ENCODE measurements at places on chromosomes 6 and 20.

- no peak for DNase-seq
Observed at GRCh38 chr6:20837189-20837588, 302.9 kb downstream of the CDKAL1 start.

DNA sequence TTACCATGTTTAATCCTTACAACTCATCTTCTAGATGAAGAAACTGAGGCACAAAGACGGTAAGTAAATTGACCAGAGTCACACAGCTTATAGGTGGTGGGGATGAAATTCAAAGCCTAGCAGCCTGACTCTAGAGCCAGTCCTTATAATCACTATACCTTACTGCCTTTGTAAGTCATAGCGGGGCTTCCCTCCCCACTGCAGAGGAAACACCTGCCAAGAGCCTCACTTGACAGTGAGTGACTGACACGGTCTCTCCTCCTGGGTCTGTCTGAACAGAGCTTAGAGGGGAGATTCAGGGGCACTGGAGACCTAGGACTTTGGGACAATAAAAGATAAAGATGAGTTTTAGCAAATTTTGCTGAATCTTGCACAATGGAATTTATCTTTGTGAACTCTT is 12.8 kb downstream of the SUN5 start:
- no peak for DNase-seq

DNA sequence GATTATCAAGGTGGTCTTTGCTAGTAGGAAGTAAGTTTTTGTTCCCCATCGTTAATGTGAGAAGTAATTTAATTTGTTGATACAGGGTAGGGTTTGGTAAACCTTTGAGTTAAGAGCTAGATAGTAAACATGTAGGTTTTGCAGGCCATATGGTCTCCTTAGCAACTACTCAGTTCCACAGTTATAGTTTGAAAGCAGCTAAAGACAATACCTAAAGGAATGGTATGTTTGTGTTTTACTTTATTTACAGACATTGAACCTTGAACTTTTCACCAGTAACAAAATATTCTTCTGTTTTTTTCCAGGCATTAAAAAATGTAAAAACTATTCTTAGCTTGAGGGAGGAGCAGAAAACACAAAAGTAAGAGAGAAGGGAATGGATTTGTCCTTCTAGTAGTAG is 1.7 kb downstream of the CAP2 start:
- no peak for DNase-seq

DNA sequence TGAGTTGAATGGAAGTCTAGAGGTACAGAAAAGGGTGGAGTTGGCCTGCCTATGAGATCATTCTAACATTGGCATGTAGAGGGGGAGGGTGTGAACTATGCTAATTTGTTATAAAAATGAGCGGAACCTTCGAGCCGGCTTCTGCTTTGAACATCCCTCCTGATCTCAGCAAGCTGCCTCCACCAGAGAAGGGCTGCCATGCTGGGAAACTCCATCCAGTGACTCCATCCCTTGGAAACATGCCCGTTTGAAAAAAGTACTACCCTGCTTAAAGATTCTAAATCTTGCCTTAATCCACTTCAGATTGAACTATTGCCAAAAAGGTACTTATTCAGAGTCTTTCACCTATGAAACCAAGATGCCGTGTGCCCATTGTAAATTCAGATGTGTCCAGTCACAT is 43.6 kb upstream of the TMEM170B start:
- no peak for DNase-seq

- DNase-seq: peak; percentile 87
Observed at GRCh38 chr20:19735446-19735845, 22.6 kb upstream of the RIN2 start.

GRCh38 chr20:43507150-43508080 is at the start of gene L3MBTL1:
Gene L3MBTL1 (plus strand): TSS chr20:43507697. CDS start chr20:43513504, 5,807 bp downstream.
- DNase-seq: peak; percentile 23

GRCh38 chr6:170271771-170272314 is 19.0 kb downstream of the DLL1 start:
- peak; percentile 92 for DNase-seq

DNA sequence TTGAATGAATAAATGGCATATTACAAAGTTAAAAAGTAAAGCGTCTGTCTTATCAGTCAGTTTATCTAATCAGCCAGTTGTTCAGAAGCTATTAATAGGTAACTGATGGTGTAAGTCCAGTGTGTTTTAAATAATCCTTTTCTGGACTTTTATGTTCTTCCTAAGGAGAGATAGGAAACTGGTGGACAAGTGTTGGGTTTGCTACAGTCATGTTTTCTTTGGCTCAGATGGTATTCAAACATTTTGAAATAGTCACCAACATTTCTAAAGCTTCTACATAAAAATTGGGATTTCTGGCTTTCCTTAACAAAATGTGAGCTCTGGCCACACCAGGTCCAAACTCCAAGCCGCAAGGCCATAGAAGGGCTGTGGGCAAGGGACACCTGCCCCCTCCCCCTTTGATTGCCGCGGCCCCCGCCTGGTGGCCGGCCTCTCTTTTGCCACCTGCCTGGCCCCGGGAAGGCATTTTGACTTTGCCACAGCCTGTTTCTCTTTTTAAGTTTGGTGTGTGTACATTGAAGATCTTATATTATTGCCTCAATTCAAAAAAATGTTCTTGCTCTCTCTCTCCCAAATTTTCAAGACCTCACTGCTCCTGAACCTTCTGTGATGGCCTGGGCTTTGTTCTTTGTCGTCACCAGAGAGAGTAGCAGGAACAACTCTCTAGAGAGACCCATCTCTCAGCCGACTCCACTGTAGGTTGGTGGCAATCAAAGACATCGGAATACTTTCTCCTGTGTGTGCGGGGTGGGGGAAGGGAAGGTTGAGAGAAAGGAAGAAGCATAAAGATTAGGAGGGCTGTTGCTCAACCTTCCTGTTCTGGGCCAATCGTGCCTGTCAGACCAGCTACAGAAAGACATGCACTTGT is 84.0 kb upstream of the ZNF217 start:
- peak; percentile 51 for DNase-seq
